ENCODE measurements at places on chromosomes 4 and X.

DNA sequence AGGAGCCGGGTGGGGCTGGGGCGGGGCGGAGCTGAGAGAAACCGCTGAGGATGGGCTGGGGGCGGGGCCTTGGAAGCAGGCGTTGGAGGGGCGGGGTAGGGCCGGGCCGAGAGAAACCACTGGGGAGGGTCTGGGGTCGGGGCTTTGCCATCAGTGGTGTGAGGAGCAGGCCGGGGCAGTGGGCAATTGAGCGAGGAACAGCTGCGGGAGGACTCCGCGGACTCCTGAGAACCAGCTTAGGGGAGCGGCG lies 1.3 kb upstream of the EOLA2 start:
- DNase-seq, result no peak

- no peak for DNase-seq
These were observed 64.4 kb downstream of the SHROOM3 start for GRCh38 chr4:76499461-76499860.

DNA sequence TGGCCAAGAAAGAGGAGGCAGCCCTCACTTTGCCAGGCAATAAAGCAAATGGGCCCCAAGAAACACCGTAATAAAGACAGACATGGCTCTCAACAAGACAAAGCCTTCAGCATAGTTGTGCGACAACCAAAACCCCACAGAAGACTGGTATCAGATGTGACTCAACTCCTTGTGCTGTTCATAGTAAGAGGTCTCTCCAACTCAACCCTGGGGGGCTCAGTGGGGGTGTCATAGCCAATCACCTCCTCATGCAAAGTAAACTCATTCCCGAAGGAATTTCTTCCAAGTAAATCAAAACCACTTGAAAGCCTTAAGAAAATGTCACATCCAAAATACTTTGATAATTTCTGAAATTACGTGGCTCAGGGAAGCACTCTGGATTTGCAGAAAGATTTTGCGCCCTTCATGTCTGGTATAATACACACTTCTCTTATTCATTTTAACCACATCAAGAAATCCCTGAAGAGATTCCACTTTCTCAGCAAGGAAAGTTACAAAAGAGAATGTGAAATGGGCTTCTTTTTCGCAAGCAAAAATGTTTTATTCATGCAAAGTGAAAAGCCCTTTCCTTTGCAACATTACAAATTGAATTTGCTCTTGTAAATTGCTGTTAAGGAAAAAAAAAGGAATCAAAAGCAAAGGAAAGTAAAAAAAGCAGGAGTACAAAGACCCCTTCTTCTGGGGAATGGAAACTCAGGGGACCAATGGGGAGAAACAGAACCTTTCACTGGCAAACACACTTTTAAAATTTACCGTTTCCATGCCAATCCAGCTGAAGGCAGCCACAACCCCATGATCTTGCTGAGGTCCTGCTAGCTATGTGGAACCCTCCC lies 137.4 kb downstream of the NSUN7 start:
- no peak for DNase-seq

- no peak for DNase-seq
These were observed 93.6 kb downstream of the PDLIM5 start for GRCh38 chr4:94545296-94545695.

DNA sequence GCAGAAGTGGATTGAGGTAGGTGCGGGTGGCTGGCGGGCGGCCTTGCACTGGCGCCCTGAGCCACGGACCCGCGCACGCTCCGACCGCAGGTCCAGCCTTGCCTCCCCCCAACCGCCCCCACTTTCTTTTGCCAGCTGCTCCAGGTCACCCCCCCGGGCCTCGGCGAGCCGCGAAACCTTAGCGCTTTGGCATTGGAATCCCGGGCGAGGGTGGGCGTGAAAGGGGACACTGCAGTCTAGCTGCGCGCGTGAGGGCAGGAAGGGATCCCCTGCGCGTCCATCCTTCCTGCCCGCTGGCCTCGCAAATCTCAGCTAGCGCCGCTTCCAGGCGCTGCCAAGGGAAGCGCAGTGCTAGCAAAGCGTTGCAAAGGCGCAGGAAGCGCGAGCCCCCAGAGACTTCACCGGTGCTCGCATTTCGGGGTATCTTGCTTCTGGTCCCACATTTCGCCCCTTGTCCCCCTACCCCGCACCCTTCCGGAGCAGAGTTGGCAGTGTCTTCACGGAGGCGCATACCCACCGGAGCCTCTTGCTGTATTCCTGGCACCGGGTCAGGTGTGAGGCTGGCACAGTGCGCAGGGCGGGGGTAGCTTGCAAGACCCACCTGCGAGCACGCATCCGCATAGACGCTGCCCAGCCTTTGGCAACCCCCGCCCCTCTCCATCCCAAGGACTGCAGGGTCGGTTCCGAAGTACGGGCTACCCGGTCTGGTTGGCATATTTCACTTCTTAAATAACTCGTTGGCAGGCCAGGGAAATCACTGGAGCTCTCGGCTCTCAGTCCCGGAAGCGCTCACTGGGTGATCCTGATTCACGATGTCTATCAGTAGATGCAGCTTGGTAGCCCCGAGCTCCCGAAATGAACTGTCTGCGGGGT lies 104.4 kb downstream of the UCHL1 start:
- peak; percentile 28 for DNase-seq
